Osteocyte (in vitro differentiated cells): ENCODE measurements at places on chromosomes 5 and 9. TPM values are rescaled to one million over a fixed set of nuclear protein-coding genes. Genes with fewer than 3 reads are reported as not detected.

DNA sequence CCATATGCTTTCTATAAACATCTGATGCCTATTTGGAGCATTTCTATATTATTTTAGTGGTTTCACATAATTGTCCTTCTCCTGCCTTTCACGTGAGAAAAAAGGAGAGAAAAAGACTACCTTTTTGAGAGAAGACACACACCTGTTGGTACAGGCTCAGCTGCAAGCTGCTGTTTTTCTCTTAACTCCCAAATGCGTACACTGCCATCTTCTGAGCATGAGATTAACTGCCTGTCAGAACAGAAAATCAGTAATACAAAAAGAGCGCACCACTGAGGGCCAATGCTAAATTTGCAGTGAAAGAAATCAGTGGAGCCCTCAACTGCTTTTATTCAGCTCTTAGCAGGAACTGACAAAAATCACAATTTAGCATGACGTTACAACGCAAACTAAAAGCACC lies 54.9 kb downstream of the WDR41 start:
- H3K27ac ChIP-seq, result no peak overlapping the region
- DNase-seq, result no peak
- peaks cover 39% of the 10 kb centered on the region for H3K36me3 ChIP-seq
- no peak overlapping the region for H3K4me3 ChIP-seq

The LCN6 gene
- total RNA-seq, result not detected in 2 replicates

The HAVCR1 gene
- not detected in 2 replicates for total RNA-seq

The SLC6A18 gene
- not detected in 2 replicates for total RNA-seq

DNA sequence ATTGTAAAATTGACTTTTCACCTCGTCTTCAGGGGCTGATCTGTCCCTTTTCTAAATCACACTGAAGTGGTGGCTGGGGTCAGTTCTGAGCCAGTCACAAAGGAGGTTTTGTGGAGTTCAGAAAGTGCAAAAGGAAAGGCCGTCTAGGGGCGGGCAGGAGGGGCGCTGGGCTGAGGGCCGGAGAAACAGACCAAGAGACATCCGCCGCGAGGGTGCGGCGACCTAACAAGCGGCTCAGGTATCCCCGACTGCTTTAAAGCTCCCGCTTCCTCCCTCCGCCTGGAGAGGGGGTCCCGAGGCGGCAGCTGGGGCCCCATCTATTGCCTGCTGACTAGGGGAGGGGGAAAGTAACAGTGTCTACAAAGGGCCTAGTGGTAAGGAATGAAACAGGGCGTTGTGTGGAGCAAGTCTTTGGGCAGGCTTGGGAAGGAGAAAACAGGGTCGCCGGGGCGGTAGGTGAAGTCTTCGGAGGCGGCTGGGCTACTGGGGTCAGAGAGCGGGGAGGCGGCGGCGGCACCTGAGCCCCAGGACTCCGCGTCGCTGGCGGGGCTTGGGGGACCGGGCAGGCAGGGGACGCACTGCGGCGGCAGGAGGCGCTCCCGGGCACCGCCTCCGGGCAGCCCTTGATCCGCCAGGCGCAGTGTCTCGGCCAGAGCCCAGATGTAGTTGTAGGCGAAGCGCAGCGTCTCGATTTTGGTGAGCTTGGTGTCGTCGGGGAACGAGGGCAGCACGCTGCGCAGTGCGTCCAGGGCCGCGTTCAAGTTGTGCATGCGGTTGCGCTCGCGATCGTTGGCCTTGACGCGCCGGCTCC lies 950 bp downstream of the NEUROG1 start:
- H3K4me1 ChIP-seq, result peaks cover 8% of the 10 kb centered on the region
- H3K27me3 ChIP-seq, result peaks cover 94% of the 10 kb centered on the region
- peak; percentile 75 for DNase-seq
- H3K4me3 ChIP-seq, result no peak overlapping the region
- H3K36me3 ChIP-seq, result no peaks in the 10 kb centered on the region
- H3K27ac ChIP-seq, result no peak overlapping the region

The ZDHHC11 gene
- 4.4 and 6.3 TPM in 2 replicates for total RNA-seq
